ENCODE measurements at places on chromosomes 11 and 22. TPM values are rescaled to one million over a fixed set of nuclear protein-coding genes. Genes with fewer than 3 reads are reported as not detected.

- peak; percentile 29 for DNase-seq
Measured at GRCh38 chr22:19756288-19757128, 4.1 kb upstream of the TBX1 start.

GRCh38 chr11:92222701-92223100, 1.9 kb upstream of the FAT3 start:
- no peak for DNase-seq

Gene OR10S1
- polyA plus RNA-seq, result not detected

Gene PARVG
- polyA plus RNA-seq, result 577 TPM

DNA sequence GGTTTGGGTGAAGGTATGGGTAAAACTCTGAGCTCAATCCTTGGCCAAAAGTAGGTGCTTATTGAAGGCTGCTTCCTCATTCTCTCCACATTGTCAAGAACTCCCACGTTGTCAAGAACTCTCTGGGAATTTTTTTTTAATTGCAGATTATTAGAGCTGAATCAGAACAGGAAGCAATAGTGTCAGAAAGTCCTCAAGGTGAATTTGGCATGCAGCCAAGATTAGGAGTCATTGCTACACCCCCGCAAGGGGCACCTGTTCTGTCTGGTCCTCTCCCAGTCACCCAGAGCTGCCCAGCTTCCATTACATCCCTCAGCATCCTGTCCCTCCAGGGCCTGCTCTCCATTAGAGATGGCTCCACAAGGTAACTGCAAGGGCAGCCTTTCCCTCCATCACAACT, 996.5 kb downstream of the OPCML start:
- no peak for DNase-seq

GRCh38 chr11:125236072-125236825, 71.7 kb downstream of the PKNOX2 start:
- DNase-seq, result no peak

- no peak for DNase-seq
Measured at GRCh38 chr11:20599221-20600019, at the start of gene SLC6A5. Gene SLC6A5, plus strand, starts transcription at chr11:20599608. Its CDS starts 65 bp downstream, at chr11:20599673.

GRCh38 chr11:101182467-101182866, 52.9 kb upstream of the PGR start:
- DNase-seq, result no peak

GRCh38 chr22:38802671-38803121, 8.8 kb upstream of the DNAL4 start:
- DNase-seq, result no peak

GRCh38 chr11:111759376-111759775, 6.8 kb downstream of the PPP2R1B start:
- DNase-seq, result no peak

GRCh38 chr11:111344032-111344431, 35.0 kb downstream of the POU2AF1 start:
- no peak for DNase-seq

GRCh38 chr11:69132301-69132670, 23.4 kb upstream of the SMIM38 start:
- no peak for DNase-seq

Gene OR52I1
- polyA plus RNA-seq, result not detected

Gene WNT7B
- not detected for polyA plus RNA-seq

GRCh38 chr22:27719535-27720227, 81.9 kb downstream of the MN1 start:
- DNase-seq, result peak; percentile 75

DNA sequence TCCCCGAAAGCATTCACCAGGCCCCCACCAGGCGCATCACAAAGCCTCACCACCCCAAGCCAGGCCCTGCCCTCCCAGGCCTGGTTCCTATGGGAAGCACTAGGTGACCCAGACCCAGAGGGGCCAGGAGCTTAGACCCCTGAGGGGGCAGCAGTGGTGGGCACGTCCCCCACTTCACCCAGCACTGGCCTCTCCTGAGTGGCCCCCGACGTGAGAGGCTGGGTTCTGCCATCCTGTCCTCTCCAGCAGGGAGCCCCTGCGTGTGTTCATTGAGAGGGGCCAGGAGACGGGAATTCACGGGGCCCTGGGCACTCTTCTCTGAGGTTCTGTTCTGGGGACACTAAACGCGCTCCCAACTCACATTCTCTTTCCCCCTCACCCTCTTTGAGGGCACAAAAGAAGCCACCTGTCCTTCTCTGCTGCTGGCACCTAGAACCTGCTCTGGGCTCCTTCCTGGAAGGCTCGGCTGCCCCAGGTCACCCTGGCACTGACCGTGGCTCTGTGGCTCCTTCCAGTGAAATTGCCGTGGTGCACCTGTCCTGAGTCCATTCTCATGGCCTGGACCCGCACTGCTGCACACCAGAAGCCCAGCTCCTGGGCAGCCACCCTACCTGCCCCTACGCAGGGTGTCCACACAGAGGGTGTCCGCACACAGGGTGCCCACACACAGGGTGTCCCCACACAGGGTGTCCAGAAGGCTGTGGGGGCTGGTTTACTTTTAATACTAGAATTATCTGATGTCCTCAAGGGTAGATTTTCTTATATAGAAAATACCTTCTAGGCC, 12.2 kb downstream of the PTDSS2 start:
- DNase-seq, result no peak

- no peak for DNase-seq
Measured at GRCh38 chr22:19130959-19131684, at the start of gene TSSK2. Gene TSSK2, plus strand, starts transcription at chr22:19131308. Its CDS starts 92 bp downstream, at chr22:19131400.

DNA sequence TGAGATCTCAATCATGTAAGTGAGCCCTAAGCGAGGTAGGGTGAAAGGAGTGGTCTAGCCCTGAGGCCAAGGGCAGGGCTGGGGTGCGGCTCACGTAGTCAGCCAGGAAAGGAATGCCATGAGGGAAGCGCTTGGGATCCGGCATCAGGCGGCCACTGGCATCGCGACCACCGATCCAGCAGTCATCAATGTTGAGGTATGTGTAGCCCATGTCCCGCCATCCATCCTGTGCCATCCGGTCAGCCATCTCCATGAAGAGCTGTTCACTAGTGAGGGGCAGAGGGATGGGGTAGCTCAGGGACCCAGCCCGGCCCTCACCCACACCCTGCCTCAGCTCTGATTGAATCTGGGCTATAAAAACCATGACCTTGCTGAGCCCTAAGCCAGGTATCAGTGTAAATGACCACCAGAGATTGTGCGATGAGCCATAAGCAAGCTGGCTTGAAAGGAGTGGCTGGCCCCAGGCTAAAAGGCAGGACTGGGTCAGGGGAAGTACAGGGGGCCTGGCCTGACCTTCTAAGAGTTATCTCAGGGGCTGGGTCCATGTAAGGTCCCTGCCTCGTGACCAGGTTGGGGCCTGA, 2.9 kb downstream of the NAGA start:
- no peak for DNase-seq

Gene ANO9
- polyA plus RNA-seq, result 0.28 TPM

- DNase-seq, result no peak
Measured at GRCh38 chr22:33796494-33796893, 123.8 kb downstream of the LARGE1 start.

GRCh38 chr11:10651656-10652361, 41.7 kb downstream of the IRAG1 start:
- no peak for DNase-seq

All from CD14-positive monocyte (primary cell).